ENCODE measurements at places on chromosomes 5 and 9.

DNA sequence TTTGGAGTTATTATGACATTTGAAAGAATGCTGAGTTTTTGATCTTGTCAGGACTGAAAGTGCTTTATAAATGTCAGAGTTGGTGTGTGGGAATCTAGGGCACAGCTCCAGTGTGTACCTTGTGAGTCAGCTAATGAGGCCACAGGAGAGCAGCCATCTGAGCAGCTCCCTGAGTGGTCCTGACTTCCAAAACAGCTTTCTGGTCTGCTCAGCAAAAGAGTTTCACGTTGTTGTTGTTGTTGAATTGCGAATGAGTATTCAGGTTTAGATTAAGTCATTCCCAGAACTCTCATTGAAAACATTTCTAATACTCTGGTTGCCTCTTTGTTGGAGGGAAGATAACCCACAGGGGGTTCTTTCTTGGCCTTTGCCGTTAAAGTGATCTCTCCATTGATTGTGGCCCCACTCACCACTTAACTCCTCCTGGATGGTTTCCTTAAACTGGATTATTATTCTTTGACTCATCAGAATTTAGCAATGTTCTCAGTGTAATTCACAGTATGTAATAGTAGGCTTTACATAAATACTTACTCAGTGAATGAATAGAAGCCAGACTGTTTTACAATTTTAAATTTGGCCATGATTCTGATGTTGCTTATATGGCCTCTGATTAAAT, 125.1 kb upstream of the SGCD start:
- no peak for DNase-seq

GRCh38 chr9:13728917-13729811, 449.7 kb upstream of the MPDZ start:
- DNase-seq = no peak

- DNase-seq = no peak
These were observed 88.6 kb downstream of the PPP2R2B start for GRCh38 chr5:146789712-146790653.

- no peak for DNase-seq
These were observed 388.3 kb upstream of the CHD1 start for GRCh38 chr5:99317136-99317535.

DNA sequence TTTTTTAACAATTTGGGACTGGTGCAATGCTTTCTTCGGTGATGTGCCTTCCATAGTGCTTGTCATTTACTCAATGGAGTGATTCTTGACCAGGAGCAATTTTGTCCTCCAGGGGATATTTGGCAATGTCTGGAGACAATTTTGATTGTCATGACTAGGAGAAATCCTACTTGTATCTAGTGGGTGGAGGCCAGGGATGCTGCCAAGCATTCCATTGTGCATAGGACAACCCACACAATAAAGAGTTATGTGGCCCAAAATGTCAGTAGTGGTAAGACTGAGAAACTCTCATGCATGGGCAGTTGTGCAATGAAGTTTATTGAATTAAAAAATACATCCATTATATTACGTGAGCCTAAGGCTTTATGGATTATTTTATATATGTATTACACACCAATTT, 70.5 kb downstream of the FOCAD start:
- DNase-seq = no peak

DNA sequence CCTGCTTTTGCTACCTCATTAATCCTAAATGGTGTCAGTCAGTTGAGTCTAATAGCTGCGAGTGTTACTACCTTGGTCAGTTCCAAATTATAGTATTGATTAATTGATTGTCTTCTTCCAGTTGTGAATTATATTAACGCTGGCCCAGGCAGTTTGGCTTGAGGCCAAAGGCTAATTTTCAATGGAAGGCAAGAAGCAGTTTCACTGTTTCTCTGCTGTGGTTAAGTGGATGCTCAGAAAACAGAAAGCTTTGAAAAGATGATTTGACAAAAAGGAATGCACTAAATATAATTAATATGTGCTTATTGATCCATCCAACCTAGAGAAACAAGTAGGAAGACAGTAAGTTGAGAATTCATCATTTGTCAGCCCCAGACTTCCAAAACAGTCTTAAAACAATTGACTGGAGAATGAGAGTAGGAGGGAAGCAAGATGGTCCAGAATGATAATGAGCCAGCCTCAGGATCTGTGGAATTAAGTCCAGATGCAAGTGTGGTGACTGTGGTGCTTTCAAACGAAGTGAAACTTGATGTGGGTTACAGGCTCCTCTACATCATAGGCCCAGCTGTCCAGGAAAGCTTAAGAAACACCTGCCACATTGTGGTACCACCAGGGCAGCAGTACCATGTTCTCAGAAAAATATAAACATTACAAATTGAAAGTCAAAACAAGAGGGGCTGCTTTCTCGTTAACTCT, 1371.0 kb upstream of the DMAC1 start:
- DNase-seq = no peak

- DNase-seq = no peak
These were observed 45.7 kb upstream of the ADRB2 start for GRCh38 chr5:148780711-148781110.

GRCh38 chr5:132215329-132215728, 12.3 kb downstream of the P4HA2 start:
- DNase-seq = no peak

DNA sequence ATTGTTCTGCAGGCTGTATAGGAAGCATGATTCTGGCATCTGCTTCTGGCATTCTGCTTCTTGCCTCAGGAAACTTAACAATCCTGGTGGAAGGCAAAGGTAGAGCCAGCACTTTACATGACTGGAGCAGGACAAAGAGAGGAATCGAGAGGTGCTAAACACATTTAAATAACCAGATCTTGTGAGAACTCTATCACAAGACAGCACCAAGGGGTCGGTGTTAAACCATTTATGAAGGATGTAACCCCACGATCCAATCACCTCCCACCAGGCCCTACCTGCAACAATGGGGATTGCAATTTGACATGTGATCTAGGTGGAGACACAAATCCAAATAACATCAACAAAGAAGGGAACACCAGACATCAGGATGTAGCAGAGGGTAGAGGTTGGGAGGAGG, 221.5 kb downstream of the CDH12 start:
- no peak for DNase-seq

GRCh38 chr9:137273611-137274320, 3.8 kb upstream of the TOR4A start:
- no peak for DNase-seq

DNA sequence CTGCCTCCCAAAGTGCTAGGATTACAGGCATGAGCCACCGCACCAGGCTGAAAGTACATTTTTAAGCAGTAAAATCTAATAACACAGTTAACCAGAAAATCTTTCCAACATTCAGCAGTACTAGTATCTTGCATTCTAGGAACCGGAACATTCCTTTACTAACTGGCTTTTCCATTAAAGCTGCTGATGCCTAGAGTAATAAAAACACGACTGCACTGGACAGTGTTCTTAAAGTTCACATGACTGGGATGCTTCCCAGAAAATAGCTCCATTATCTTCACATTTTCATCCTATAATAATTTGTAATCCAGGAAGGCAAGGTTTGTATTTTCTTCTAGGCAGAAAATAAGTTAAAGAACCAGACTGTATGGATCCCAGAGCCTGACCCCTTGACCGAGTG, 9.8 kb downstream of the PTPN3 start:
- no peak for DNase-seq

DNA sequence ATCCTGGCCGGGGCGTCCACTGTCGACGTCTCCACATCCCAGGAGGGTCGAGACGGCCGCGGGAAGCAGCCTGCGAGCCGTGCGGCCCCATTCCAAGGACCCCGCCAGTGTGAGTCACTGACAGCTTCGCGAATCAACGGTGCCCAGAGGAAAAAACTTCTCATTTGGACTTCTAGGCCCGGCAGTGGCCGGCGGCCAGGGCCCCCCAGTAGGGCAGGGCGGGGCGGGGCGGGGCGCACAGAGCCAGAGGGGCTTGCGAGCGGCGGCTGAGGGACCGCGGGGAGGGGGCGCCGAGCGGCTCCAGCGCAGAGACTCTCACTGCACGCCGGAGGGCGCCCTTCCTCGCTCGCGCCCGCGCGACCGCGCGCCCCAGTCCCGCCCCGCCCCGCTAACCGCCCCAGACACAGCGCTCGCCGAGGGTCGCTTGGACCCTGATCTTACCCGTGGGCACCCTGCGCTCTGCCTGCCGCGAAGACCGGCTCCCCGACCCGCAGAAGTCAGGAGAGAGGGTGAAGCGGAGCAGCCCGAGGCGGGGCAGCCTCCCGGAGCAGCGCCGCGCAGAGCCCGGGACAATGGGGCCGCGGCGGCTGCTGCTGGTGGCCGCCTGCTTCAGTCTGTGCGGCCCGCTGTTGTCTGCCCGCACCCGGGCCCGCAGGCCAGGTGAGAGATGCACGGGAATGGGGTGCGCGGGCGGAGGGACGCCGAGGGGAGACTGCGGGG, at the start of gene F2R:
F2R (plus strand) TSS at position 391 of the 720 bp plus-strand sequence; CDS start at position 573, 182 bp downstream.
- no peak for DNase-seq

DNA sequence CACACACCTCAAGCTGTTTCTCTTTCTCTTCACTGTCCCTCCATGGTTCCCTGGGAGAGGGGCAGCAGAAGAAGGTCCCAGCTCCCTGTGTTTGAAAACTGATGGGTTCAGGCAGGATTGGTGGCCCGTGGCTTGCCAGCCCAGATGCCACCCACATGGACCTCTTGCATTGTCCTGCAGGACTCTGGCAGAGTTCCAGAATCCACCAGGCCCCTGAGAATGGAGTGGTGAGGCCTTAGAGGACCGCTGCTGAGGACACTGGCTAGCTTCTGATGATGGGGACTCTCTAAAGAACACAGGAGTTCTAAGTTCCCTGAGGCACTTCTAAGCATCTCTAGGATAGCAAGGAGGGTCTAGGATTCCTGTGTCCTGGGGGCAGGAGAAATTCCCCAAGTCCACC, 24.8 kb downstream of the CTSL start:
- DNase-seq = no peak

DNA sequence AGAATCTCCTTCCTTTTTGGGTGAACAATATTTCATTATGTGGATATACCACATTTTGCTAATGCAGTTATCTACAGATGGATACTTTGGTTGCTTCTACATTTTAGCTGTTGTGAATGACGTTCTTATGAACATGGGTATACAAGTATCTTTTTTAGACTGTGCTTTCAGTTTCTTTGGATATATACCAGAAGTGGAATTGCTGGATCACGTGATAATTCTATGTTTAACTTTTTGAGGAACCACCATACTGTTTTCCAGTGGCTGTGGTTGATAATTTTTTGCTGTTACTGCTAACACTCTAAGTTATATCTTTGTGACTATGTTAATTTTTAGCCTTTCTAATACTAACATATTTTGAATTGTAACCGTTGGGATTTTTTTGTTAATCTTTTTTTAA, 12.5 kb downstream of the WDR70 start:
- DNase-seq = no peak

DNA sequence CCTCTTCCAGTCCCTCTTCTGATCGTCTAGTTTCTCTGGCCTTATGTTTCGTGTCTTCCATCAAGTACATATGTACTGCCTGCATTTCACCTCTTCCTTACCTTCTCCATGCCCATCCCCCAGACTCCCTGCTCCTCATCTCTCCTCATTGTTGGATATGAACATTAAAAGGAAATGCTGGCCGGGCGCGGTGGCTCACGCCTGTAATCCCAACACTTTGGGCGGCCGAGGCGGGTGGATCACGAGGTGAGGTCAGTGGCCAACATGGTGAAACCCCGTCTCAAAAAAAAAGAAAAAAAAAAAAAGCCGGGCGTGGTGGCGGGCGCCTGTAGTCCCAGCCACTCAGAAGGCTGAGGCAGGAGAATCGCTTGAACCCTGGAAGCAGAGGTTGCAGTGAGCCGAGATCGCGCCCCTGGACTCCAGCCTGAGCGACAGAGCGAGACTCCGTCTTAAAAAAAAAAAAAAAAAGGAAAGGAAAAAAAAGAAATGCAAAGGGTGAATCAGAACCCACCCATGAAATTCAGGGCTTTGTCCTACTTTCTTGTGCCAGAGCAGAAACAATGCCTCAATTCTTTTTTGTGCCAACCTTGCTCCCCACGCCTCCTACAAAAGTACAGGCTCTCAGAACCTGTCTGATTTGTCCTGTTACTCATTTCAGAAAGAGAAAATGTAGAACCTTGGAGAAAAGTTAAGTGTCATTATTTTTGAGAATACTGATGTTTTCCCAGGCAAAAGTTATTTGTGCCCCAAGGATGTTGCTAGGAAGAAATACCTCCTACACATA, 1.5 kb upstream of the ZFR start:
- no peak for DNase-seq

- DNase-seq = no peak
These were observed 6.1 kb upstream of the FAM120AOS start for GRCh38 chr9:93459432-93459847.

DNA sequence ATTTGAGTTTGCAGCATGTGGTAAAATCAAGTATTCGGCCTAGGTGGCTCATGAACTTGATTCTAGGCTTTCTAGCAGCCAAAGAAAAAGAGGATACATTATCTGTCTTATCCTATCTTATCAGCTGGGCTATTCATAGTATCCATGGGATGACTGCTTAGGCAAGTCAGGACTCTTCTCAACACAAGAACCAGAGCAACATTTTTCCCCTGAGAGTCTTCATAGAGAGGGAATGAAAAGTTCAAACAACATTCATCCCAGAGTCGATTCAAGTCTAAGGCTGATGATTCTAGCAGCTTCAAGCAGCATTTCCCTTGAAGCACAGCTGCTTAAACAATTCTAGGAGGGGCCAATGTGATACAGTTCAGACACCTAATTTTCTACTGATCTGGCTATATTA, 3.0 kb downstream of the S100Z start:
- no peak for DNase-seq

DNA sequence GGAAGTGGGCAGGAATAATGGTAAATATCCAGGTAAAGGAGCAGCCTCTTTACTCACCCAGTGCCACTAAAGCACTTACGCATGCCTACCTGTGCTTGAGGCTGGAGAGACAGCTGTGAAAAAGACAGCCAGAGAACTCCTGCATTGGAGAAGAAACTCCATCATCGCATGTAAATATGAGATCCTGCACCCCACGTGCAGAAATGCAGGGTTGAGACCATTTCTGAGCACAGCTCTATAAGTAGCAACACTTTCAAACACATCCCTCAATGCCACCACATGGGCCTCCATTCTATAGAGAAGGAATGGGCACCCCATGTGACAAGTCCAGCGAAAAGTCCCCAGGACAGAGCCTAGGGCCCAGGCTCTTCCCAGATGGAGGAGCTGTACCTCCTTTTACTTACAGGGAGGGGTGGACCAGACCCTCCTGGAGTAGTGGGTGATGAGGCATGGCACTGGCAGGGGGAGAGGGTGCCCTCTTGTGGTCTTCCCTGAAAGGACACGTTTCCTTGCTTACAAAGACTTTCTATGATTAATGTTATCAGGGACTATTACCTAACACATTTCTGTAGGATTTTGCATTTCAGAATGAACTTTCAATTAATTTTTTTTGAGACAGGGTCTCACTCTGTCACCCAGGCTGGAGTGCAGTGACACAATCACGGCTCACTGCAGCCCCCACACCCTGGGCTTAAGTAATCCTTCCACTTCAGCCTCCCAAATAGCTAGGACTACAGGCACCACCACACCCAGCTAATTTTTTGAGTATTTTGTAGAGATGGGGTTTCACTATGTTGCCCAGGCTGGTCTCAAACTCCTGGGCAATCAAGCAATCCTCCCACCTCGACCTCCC, 55.3 kb upstream of the IL17B start:
- no peak for DNase-seq

GRCh38 chr5:96720408-96720807, 58.2 kb downstream of the CAST start:
- DNase-seq = no peak
